Stimulated activated CD4-positive, alpha-beta T cell treated with anti-CD3 and anti-CD28 coated beads, Interleukin-15, amount 100 ng/mL, for 1 hour (primary cell): ENCODE measurements at places on chromosomes 4 and X.

GRCh38 chrX:31497086-31497485, 425.2 kb upstream of the FTHL17 start:
- DNase-seq, result no peak

DNA sequence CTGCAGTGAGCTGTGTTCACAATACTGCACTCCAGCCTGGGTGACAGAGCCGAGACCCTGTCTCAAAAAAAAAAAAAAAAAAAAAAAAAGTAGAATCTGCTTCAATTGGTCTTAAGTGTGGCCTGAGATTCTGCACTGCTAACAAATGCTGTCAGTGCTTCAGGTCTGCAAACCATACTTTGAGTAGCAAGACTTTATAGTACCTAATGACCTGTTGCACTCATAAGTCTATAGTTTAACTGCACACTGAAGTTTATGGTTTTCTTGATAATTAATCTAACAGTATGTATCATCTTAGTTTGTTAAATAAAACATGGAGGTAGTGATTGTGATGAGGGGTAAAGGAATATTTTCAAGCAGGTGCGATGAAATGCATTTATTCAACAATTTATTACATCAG, 135.6 kb downstream of the STAG2 start:
- no peak for DNase-seq

GRCh38 chrX:17459008-17459611, 84.1 kb downstream of the NHS start:
- DNase-seq, result no peak

- DNase-seq, result peak; percentile 26
These were observed 45.9 kb upstream of the PGM2 start for GRCh38 chr4:37780444-37781130.

DNA sequence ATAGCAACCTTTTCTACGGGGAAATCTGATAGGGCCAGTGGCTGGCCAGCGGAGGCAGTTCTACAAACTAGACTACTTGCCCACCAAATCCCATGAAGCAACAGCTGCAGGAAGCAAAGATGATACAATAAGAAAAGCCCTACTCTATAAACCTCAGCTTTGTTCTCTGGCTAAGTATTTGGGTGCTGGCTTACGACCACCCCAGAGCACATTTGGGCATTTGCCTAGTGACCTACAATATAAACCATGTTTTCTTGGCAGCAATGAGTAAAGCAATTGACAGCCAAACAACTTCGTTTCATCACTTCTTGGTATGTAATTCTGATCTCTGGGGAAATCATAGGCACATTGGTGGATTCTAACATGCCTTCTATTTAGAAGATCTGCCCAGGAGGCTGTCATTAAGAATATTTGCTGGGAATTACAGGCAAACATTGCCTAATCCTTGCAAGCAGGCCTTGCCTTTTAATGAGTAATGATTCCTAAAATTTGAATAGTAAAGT, 7.5 kb upstream of the LHFPL1 start:
- DNase-seq, result no peak

GRCh38 chrX:68878977-68879645, 50.3 kb downstream of the EFNB1 start:
- no peak for DNase-seq

GRCh38 chr4:89337681-89338080, 30.1 kb upstream of the GPRIN3 start:
- no peak for DNase-seq

DNA sequence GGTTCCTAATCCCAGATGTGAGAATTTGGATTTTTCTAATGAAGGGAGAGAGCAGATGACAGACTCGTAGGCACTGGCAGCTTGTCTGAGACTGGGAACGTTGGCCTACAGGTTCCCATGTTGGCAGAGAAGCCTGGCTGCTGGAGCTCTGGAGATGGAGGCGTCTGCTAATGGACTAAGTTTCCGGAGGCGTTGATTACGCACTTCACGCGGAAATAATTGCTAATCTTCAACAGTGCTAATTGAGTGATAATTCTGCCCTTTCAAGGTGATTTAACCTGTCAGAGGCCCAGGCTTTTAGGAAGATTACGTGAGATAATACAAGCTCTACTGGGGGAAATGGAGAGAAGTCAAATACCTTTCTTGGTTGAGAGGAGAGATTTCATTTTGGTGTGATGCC, 77.4 kb downstream of the PSAPL1 start:
- no peak for DNase-seq

- no peak for DNase-seq
These were observed 10.1 kb upstream of the NKX1-1 start for GRCh38 chr4:1416051-1416947.

- no peak for DNase-seq
These were observed 457.1 kb downstream of the GBA3 start for GRCh38 chr4:23149815-23150214.

GRCh38 chr4:101049549-101050001, 297.8 kb downstream of the PPP3CA start:
- DNase-seq, result no peak

GRCh38 chr4:16860516-16860915, 37.9 kb downstream of the LDB2 start:
- no peak for DNase-seq

- no peak for DNase-seq
These were observed 106.8 kb upstream of the MAMLD1 start for GRCh38 chrX:150256297-150256650.

GRCh38 chr4:38995660-38996005, 36.6 kb downstream of the TMEM156 start:
- DNase-seq, result no peak

- DNase-seq, result no peak
These were observed 6.0 kb downstream of the GNPDA2 start for GRCh38 chr4:44720371-44720770.

DNA sequence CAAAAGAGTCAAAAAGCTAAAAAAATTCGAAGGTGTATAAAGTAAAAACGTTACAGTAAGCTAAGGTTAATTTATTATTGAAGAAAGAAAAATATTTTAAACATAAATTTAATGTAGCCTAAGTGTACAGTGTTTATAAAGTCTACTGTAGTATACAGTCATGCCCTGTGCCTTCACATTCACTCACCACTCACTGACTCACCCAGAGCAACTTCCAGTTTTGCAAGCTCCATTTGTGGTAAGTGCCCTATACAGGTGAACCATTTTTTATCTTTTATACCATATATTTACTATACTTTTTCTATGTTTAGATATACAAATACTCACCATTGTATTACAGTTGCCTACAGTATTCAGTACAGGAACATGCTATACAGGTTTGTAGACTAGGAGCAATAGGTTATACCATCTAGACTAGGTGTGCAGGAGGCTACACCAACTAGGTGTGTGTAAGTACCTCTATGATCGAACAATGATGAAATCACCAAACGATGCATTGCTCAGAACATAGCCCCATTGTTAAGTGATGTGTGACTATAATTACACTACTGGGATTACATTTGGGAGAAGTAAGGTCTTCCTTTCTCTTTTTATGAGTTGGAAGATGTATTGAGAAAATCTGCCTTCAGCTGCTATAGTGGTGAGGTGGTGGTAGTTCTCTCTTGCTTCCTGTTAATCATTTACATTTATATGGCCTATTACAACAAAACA, 27.2 kb downstream of the TMSB4X start:
- no peak for DNase-seq

DNA sequence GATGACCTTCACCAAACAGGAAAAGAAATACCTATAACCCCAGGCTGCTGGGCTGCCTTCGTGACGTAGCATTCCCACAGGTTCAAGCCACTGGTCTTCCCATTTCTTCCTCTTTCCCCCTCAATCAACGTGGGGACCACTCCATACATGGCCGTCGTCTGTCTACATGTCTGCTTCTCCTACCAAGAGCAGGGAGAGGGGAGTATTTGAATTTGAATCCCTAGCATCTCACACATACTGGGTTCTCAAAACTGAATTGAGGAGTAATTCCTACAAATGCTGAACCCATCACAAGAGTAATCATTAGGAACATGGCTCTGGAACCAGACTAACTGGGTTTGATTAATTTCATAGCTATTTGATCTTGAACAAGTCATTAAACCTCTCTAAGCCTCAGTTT, 17.3 kb downstream of the GPC3 start:
- no peak for DNase-seq

GRCh38 chrX:78754917-78755316, 7.4 kb downstream of the LPAR4 start:
- no peak for DNase-seq

DNA sequence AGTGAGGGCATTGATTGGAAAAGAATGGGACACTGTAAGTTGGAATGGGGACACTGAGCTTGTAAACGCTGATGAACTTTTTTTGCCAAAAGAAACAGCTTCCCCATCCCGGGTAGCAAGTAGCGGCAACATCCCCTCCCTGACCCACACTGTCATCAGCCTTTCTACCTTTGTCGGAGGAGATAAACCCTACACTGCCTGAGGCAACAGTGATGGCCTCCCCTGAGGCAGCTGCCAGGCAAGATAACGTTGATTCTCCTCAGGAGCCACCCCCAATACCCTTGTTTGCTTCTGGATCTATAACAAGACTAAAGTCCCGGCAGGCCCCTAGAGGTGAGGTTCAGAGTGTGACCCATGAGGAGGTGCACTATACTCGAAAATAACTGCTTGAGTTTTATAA, 10.3 kb upstream of the RAB33B start:
- no peak for DNase-seq

DNA sequence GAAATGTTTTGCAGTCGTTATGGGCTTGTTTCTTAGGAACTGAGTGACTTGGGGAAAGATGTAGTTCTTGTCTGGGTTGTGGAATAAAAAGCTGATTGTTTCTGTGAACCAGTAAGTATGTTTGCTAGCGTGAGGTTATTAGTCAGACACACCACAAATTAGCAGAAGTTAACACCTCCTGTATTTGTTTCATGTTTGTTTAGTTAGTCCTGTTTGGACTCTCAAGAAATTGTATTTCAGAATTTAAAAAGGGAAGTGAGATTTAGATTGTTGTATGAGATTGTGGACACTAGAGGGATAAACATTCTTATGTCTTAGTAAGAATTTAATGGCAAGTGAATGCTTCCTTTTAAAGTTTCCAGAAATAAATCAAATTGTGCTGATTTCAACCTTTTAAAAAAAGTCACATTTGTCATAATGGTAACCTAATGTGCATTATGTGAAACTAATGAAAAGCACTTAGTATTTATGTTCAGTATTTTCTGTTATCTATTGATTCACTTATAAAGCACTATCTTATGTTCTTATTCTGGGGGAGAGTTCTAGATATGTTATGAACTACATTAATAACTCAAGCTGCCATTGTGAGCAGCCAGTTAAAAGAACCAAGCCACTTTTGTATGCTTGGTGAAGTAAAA, 25.6 kb downstream of the ATP10D start:
- no peak for DNase-seq

DNA sequence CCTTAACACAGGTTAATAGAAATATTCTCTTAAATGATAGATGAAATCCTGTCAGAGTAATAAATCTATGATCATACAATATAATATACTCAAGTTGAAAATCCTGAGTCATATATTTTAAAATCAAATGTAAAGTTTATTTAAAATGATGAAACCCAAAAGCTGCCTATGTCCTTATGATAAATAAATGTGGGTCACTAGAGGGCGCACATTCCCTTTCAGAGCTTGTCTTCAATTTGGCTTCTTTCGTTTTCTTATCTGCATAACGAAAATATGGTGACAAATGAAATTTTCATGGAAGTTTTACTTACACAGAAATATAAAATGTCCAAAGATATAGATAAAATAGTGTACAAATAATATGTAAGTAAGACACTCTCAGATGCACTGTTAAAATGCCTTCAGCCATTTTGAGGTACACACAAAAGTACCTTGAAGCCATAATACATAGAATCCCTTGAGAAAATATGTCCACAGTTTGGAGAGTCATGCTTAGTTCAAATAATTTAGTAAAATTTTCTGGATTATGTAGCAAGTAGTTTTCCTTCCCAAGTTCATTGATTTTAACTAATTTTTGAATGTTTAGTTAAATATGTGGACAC, 680.4 kb downstream of the DMD start:
- no peak for DNase-seq

GRCh38 chr4:150379454-150379853, 202.5 kb upstream of the MAB21L2 start:
- DNase-seq, result no peak

- DNase-seq, result no peak
These were observed 404.0 kb upstream of the F9 start for GRCh38 chrX:139126493-139126892.

DNA sequence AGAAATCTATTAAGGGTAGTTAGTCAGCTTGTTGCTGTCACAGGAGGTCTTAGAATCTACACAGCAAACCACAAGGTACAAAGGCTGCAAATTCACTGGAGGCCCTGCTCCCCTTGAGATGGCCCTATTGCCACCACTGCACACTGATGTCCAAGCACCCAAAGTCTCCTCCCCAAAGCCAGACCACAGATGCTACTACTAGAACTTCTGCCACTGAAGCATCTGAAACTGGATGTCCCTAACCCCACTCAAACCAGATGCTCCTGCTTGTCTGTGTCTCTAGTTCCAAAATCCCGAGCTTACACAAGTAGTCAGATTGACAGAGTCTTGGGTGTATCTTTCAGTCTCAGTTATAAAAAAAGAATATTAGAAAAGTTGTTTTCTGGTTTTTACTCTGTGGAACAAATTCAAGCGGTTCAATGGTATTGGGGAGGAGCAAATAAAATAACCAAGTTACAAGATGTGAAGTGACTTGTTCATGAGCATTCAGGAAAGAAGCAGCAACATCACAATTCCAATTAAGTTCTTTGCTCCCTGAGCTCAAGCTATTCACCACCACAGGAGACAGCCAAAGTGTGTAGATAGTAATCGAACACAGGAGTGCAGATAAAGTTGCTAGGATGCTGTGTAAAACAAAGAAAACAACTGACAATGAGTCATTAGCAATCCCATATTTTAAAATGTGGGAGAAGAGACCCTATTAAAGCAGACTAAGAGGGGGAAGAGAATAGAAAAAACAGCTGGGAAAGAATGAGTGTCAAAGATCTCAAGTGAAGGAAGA, 352.3 kb downstream of the PDGFC start:
- no peak for DNase-seq

DNA sequence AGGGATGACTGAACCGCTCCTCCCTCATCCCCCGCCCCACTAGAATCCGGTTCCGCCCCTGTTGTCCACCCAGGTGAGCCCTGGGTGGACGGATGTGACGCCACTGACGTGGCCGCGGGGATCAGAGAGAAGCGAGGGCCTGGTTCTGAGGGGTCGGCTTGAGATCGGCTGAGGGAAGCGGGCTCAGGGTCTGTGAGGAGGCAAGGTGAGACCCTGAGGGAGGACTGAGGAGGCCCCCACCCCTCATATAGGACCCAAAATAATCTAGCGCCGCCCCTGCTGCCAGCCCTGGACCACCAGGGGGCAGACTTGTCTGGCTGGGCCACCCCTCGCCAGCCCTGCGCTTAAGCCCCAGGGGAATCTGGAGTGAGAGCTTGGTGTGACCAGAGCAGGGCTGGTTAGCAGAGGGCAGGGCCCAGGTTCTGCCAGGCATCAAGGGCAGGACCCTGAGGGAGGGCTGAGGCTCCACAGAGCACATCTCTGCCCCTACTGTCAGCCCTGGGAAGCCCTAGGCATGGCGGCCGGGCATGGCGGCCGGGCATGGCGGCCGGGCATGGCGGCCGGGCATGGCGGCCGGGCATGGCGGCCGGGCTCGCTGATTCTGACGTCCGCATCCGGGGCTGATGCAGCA, at the start of gene MAGEA8:
Gene MAGEA8, plus strand, starts transcription at position 103 of the 631 bp plus-strand sequence. CDS start 3,090 bp downstream, outside the sequence.
- no peak for DNase-seq

- no peak for DNase-seq
These were observed 53.6 kb downstream of the SLC7A11 start for GRCh38 chr4:138188406-138189084.

- DNase-seq, result no peak
These were observed 111.6 kb upstream of the ZFP42 start for GRCh38 chr4:187883836-187884475.
